ENCODE measurements at places on chromosomes 1 and 21. TPM values are rescaled to one million over a fixed set of nuclear protein-coding genes. Genes with fewer than 3 reads are reported as not detected.

The FUCA1 gene
- total RNA-seq: 8.1 TPM

The ASCL5 gene
- not detected for total RNA-seq

The HRNR gene
- not detected for total RNA-seq

The SELL gene
- 0.72 TPM for total RNA-seq

DNA sequence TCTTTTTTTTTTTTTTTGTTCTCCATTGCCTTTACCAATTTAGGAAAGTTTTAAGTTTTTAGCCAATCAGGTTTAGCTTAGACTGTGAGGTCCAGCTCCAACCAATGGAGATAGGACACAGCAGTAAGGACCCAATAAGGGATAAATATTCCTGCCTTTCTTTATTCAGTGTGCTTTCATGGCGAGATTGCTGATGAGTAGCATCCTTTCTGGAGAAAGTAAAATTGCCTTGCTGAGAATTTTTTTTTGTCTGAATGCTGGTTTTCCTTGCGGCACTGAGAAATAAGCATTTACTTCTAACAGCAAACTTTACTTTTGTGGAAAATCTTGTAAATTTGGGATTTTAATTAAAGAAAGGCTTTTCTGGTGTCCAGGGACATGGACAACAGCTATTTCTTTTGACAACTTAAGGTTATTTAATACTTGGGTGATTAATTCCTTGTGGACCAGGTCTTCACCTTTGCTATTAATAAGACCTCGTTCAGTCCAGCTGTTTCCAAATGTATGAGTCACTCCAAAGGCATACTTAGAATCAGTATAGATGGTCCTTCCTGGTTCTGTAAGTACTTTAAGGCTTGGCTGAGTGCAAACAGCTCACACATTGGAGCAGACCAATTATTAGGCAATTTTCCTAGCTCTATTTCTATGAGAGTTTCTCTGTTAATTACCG is 54.1 kb downstream of the SERINC2 start:
- DNase-seq: no peak
